ENCODE measurements at places on chromosomes 13 and 19.

- no peak for DNase-seq
Measured at GRCh38 chr13:98450026-98450425, 126.9 kb downstream of the STK24 start.

GRCh38 chr19:10736916-10737551, 19.2 kb downstream of the DNM2 start:
- no peak for DNase-seq

DNA sequence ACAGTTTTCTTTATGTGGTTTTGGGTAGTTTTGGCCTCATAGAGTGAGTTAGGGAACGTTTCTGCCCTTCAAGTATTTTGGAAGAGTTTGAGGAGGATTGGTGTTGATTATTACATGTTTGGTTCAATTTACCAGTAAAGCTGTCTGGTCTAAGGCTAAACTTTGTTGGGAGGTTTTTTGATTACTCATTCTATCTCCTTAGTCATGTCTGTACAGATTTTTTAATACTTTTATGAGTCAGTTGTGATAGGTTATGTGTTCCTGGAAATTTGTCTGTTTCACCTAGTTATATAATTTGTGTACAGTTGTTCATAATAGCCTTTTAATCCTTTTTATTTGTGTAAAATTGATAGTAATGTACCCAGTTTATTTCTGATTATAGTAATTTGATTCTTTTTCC, 20.4 kb downstream of the RNF17 start:
- no peak for DNase-seq

DNA sequence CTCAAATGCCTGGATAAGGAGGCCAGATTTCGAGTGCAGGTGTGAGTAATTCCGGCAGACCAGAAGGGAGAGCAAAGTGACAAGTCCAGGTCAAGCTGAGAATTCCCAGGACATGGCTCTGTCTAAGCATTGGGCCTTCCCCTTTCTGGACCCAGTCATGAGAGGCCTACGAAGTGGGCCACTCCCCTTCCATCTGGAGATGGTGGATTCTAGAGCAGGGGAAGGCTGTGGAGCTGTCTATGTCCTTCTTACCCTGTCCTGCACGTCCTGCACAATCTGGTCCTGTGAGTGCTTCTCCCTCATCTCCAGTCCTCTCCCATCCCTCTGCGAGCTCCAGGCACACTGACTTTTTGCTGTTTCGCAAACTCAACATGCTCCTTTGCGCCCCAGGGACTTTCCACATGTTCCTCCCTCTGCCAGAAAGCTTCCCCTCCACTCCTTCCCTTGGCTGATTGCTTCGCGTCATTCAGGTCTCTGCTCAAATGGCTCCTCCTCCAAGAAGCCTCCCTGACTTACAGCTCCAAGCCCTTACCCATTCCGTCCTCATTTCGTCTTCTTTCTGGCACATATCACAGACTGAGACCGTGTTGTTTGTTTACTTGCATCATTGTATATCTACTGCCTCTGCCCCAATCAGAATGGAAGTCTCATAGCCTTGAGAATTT, 193.2 kb downstream of the URI1 start:
- DNase-seq = no peak

DNA sequence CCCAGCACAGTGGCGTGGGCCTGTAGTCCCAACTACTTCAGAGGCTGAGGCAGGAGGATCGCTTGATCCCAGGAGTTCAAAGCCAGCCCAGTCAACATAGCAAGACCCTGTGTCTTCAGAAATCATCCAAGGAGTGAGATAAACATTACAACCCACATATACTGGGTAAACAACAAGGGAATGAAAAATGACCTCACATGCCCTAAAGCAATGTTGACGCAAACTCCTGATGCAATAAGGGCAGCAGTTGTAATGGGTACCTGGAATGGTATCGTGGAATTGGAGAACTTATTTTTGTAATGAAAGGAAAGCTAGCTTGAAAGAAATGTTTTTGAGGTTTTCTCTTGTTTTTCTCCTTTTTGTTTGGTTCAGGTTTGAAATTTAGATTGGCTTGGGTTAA, 24.5 kb upstream of the LGALS16 start:
- no peak for DNase-seq

DNA sequence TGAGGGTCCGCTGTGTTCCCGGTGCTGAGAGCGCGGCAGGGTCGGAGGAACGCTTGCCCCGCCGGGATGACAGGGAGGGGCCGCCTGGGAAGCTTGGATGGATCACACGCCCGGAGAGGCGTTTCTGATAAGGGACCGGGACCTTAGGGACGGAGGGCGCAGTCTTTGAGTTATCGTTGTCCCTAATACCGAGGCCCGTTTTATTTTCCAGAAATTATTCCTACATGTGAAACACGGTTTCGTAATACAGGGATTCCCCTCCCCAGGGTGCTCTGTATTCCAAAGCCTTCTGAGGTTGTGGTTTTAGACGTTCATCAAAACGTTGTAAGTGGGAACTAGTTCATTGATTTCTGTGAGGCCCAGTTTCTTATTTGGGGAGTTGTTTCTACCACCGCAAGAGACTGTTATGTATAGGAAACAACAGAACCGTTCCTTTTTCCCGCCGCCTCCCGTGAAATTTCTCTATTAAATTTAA, 752 bp downstream of the PDCD5 start:
- no peak for DNase-seq

DNA sequence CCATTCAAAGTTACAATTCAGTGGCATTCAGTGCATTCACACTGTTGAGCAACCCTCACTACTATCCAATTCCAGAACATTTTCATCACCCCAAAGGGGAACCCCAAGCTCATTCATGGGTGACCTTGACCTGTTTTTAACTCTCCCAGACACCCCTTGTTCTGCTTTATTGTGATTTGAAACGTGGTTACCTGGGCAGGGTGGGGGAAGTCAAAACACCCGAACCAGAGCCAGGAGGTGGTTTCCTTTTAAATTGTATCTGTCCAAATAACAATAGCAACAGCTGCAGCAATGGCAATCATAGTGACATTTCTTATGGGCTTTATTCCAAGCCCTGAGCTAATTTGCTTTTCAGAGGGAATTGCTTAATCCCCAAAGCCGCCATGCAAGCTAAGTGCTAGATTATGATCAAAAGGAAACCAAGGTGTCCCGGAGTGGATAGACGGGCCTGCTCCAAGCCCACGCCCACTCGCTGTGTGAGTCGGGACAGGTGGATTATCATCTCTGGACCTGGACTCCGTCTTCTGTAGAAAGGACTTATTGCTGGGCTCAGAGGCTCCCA, 6.1 kb downstream of the PTGIR start:
- DNase-seq = no peak

DNA sequence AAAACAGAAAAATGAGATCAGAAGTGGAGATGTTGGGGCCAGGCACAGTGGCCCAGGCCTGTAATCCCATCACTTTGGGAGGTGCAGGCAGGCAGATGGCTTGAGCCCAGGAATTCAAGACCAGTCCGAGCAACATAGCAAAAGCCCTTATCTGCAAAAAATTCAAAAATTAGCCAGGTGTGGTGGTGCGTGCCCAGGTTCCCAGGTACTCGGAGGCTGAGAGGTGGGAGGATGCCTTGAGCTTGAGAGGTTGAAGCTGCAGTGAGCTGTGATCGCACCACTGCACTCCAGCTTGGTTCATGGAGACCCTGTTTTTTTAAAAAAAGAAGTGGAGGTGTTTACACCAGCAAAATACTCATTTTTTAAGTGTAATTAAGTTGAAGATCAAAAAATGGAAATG, 6.6 kb upstream of the ZFP36 start:
- no peak for DNase-seq

All from stimulated activated CD8-positive, alpha-beta memory T cell treated with anti-CD3 and anti-CD28 coated beads, Interleukin-4, amount 100 ng/mL, for 24 hours (primary cell).